Chondrocyte (in vitro differentiated cells): ENCODE measurements at places on chromosomes 5 and 9. TPM values are rescaled to one million over a fixed set of nuclear protein-coding genes. Genes with fewer than 3 reads are reported as not detected.

Gene SLC4A9
- not detected in 3 replicates for total RNA-seq

Gene ZNF169
- 3.1 to 4.1 TPM (median 3.6 TPM) in 3 replicates for total RNA-seq

Gene PCDHB4
- total RNA-seq: 2.0 to 5.4 TPM (median 2.0 TPM) in 3 replicates

Gene CRB2
- total RNA-seq: 0.07 TPM in 1 of 3 replicates, not detected in the others

Gene STING1
- 26.6 to 59.2 TPM (median 58.4 TPM) in 3 replicates for total RNA-seq

Gene SLCO6A1
- 0.82 to 1.8 TPM (median 1.1 TPM) in 3 replicates for total RNA-seq

Gene OLFML2A
- 112 to 475 TPM (median 469 TPM) in 3 replicates for total RNA-seq

Gene TAF11L10
- total RNA-seq: not detected in 3 replicates

Gene ADAMTS12
- 13.1 to 32.9 TPM (median 32.9 TPM) in 3 replicates for total RNA-seq

Gene BTNL8
- total RNA-seq: not detected in 3 replicates

Gene FOXD1
- total RNA-seq: 28.1 to 78.9 TPM (median 28.6 TPM) in 3 replicates

Gene DNAI1
- 0.25 TPM in 1 of 3 replicates, not detected in the others for total RNA-seq

Gene LMX1B
- total RNA-seq: 0.17 TPM in 1 of 3 replicates, not detected in the others

Gene COX7C
- total RNA-seq: 294 to 346 TPM (median 300 TPM) in 3 replicates

Gene NUTM2F
- 0.10 TPM in 1 of 3 replicates, not detected in the others for total RNA-seq

GRCh38 chr5:1731091-1731639 lies 68.5 kb downstream of the MRPL36 start:
- no peak for DNase-seq

GRCh38 chr9:6667633-6668280 lies 22.2 kb upstream of the GLDC start:
- DNase-seq: no peak

GRCh38 chr5:14581891-14582796 lies 552 bp downstream of the OTULINL start:
- DNase-seq: no peak

DNA sequence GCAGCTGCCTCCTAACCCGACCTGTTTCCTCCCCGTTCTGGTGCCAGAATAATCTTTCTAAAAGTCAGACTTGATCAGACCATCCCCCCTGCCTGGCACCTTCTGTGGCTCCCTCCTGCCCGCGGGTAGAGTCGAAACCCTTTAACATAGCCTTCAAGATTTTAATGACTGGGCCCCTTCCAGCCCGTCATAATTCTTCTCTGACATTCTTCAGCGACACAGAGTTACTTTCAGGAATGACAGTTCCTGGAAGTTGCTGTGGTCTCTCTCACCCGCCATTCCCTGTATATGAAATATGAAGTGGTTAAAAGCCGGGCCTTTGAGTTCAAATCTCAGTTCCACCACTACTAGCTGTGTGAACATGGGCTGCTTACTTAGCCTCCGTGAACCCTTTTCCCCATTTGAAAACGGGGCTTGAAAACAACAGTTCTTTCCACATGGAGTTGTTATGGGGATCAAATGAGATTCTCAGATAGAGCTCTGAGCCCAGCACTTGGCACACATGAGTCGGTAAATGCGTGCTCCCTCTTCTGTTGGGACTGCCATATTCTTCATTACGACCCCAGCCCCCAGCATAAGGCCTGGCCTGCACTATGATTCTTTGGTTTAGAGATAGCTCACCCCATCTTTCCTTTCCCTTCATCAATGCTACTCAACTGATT lies 737 bp downstream of the NANS start:
- DNase-seq: no peak

GRCh38 chr9:86598411-86599239 lies 244.4 kb upstream of the TUT7 start:
- DNase-seq: no peak

DNA sequence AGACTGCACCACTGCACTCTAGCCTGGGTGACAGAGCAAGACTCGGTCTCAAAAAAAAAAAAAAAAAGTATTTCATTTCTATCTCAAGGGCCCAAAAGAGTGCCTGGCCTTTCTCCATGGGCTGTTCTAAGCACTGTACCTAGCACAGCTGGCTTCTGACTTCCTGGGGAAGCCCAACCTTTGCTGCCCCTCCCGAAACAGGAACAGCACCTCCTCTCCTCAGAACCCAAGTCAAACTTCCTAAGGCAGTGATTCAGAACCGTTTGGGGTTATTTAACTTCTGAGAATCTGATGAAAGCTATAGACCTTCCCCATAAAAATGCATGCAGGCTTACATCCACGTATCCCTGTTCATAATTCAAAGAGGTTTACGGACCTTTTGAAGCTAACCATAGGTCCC lies 57.8 kb downstream of the NRG2 start:
- DNase-seq: no peak

GRCh38 chr5:13692172-13692571 lies 252.3 kb downstream of the DNAH5 start:
- no peak for DNase-seq

DNA sequence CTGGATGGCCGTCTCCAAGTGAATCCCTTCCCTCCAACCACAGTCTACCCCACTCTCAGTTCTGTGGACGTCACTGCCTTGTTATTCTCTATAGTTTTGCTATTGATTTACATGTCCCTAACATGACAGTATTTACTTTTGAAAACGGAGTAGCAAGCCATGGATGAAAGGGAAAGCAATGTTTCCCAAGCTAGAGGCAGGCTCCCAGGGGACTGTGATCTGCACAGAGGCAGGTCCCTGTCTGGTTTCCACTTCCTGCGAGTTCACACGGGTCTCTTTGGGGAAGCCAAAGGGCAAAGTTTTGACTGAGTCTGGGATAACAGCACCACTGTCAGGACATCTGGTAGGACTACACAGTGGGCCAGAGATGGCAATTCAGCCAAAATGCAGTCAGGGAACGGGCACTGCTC lies 12.7 kb downstream of the C9orf153 start:
- no peak for DNase-seq

DNA sequence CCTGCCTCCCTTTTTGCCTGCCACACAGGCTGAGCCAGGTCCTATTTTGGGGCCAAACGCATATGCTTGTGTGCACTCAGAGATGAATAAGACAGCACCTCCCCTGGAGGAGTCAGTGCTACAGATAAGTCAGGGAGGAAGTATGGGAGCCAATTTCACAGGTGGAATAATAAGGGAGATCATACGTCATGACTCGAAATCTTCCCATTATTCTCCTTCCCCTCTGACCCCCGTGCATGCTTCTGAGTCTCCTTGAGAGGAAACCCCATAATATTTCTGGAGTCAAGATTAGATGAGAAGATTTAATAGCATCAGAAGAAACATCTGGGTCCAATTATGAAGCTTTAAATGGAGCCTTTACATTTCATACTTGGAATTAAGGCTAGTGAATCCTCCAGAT lies 15.1 kb upstream of the ZCCHC7 start:
- DNase-seq: no peak

GRCh38 chr5:180353048-180353979 lies at the start of gene GFPT2:
Gene GFPT2 (minus strand): TSS chr5:180353336. CDS start chr5:180353217, 119 bp downstream.
- DNase-seq: no peak
